ENCODE measurements at places on chromosomes 12 and 14. TPM values are rescaled to one million over a fixed set of nuclear protein-coding genes. Genes with fewer than 3 reads are reported as not detected.

E2F7 gene
- total RNA-seq = 3.9 TPM

NFE2 gene
- total RNA-seq = 0.28 TPM

MMP19 gene
- 5.9 TPM for total RNA-seq

LRP1-AS gene
- total RNA-seq = not detected

CLEC2D gene
- 1.4 TPM for total RNA-seq

KRT3 gene
- total RNA-seq = not detected

SYCP3 gene
- 0.14 TPM for total RNA-seq

TAC3 gene
- not detected for total RNA-seq

CEBPE gene
- total RNA-seq = not detected

TBC1D30 gene
- total RNA-seq = 0.28 TPM

LRP6 gene
- 35.1 TPM for total RNA-seq

RND1 gene
- 0.55 TPM for total RNA-seq

PTGER2 gene
- 6.6 TPM for total RNA-seq

GPR68 gene
- 13.3 TPM for total RNA-seq

FBLN5 gene
- total RNA-seq = 35.4 TPM

MANSC4 gene
- total RNA-seq = not detected

PLEKHG7 gene
- total RNA-seq = not detected

GLIPR1L2 gene
- total RNA-seq = 0.71 TPM

CLEC4C gene
- not detected for total RNA-seq

AMN gene
- 0.18 TPM for total RNA-seq

SOX5 gene
- total RNA-seq = 6.1 TPM

PPFIA2 gene
- 2.2 TPM for total RNA-seq

UBC gene
- total RNA-seq = 2,837 TPM

OR4L1 gene
- not detected for total RNA-seq
